Stimulated activated CD8-positive, alpha-beta memory T cell treated with anti-CD3 and anti-CD28 coated beads, Interleukin-4, amount 100 ng/mL, for 1 hour (primary cell): ENCODE measurements at places on chromosomes 4 and X.

GRCh38 chr4:98298022-98298421 lies 36.8 kb downstream of the RAP1GDS1 start:
- no peak for DNase-seq

DNA sequence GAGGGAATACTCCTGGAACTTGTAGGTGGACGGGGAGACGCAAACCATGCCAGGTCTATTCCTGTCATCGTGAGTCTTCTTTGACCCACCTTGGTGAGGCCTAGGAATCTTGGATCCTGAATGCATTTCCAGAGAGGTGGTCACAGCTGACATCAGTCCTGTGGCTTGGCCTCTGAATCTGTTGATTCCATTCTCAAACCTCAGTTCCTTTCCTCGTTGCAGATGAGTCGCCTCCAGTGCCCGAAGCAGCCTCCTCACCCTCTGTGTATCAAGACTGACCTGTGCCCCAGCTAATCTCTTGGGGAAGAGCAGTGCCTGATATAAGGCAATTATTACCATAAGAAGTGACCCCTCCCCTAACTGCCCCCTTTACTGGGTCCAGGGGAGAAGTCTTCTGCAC lies 118.1 kb downstream of the SMIM20 start:
- no peak for DNase-seq

GRCh38 chr4:4379540-4380087 lies 7.3 kb upstream of the NSG1 start:
- DNase-seq: no peak

DNA sequence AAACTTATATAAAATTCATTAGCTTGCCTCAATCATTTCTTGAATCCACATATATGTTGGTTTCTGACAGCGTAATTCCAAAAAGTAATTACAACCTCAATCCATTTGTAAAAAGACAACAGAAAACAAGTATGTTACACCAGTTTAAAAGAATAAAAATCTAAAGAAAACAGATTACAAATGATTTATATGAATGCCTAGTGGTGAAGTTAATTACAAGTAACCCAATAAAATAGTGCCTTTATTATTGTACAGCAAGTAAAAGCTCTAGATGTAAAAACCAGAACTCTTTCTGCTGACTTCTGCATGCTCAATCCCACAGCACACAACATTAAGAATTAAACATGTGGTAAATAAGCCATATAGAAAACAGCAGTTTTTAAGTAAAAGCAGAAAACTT lies 197.8 kb downstream of the MAB21L2 start:
- no peak for DNase-seq

- DNase-seq: no peak
These were observed 89.6 kb upstream of the MTM1 start for GRCh38 chrX:150478496-150479492.

DNA sequence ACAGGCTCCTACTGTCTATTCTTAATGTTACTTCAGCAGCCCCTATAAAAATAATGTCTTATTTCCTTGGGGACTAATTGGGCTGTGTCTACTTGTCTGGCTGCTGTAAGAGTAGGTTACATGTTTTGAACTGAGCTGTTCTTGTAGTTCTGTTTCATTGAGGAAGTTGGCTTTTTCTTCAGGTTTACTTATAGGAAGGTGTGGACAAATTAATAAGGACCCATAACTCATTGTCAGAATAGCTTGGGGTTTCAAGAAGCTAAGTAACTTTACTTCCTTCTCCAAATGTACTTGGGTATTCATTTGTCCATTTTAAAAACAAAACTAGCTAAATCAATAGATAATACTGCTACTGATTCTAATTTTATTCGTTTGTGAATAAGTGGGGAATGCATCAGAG lies 487.2 kb downstream of the FAT4 start:
- DNase-seq: no peak

DNA sequence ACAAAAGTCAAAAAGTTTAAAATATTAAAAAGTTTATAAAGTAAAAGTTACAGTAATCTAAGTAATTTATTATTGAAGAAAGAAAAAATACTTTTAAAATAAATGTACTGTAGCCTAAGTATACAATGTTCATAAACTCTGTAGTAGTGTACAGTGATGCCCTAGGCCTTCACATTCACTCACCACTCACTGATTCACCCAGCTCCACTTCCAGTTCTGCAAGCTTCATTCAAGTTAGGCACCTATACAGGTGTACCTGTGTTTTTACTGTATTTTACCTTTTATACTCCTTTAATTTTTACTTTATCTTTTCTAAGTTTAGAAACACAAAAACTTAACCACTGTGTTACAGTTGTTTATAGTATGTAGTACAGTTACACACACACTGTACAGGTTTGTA lies 40.1 kb upstream of the AGA start:
- DNase-seq: no peak

- no peak for DNase-seq
These were observed 88.4 kb downstream of the GPR143 start for GRCh38 chrX:9677098-9677739.
